Stimulated activated CD4-positive, alpha-beta T cell treated with anti-CD3 and anti-CD28 coated beads, Interleukin-1b, Interleukin-23, amount 100 ng/mL, for 48 hours (primary cell): ENCODE measurements at places on chromosomes 7 and 10.

DNA sequence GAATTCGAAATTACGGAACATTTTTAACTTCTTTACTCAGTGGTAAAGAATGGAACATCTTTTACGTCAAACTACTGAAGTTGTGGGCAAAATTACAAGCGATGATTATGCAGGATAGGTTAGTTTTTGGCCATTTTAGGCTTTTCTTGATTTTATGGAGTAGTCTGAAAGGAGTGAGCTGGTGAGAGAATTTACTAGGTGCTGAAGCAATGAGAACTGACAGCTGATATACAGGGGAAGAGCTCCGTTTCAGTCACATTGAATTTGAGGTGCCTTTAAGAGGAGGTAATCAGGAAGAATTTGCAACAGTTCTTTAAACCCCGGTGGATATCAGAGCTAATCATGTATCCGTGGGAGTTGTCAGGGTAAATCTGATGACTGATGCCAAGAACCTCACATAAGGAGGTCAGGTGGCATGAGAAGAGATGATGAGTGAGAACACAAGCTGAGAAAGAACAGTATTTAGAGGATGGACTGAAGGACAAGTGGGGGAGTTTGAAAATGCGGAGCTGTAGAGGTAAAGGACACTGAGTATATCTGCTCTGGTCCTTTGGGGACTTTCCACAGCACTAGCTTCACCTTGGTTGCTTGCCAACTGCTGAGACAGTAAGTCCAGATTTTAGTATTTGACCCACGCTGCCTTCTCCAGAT, 104.3 kb downstream of the AHR start:
- peak; percentile 2 for DNase-seq

- DNase-seq = no peak
Measured at GRCh38 chr7:115840702-115841101, 189.9 kb downstream of the TFEC start.

GRCh38 chr7:22338877-22339276, 18.1 kb downstream of the RAPGEF5 start:
- no peak for DNase-seq

GRCh38 chr10:100713049-100713858, 32.1 kb upstream of the PAX2 start:
- DNase-seq = no peak

DNA sequence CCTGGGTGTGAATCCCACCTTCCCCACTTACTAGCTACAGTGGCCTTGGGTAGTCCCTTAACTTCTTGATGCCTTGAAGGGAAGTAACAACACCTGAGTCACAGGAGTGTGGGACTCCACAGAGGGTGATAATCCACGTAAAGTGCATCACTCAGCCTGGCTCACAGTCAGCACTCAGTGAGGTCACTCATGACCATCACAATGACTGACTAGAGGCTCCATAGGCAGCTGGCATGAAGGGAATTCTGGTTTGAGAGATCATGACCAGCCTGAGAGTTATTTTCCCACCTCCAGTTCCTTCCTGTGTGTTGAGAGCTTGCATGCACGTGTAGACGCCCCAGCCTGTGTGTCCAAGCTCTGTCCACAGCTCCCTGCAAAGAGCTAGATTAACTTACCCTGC, 34.8 kb downstream of the NEUROG3 start:
- DNase-seq = no peak

DNA sequence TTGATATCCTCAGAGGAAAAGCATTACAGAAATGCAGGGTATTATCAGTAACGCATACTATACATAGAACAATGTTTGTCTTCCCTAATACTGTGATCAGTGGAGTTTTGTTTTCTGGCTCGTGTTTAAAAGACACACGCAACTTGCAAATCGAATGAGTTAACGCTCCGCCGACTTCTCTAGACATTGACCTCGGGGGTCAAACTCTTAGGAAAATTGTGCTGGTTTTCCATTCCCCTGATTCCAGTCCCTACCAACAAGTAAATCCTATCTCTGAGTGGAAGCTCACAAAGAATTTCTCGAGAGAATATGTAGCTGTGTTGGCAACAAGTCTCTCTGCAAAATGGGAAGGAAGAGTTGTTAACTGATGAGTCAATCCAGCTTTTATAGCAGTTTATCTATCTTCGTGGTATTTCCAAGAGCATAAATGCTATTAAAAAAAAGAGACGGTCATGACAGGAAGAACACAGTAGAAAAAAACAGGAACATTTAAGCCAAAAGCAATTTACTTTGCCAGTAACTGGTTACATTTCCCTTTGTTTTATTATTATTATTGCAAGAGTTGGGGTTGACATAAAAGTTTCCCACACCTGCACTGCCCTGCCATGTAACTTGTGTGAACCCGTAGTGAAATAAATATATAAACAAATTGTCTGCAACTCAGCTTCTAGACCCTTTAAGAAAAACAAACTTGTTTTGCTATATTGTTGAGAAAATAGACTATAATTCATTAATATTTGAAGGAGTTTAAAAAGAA, 144.4 kb downstream of the ARID5B start:
- DNase-seq = no peak

GRCh38 chr7:143896667-143897066, 5.3 kb downstream of the TCAF1 start:
- no peak for DNase-seq

GRCh38 chr10:101286248-101287046, 57.2 kb upstream of the LBX1 start:
- no peak for DNase-seq

DNA sequence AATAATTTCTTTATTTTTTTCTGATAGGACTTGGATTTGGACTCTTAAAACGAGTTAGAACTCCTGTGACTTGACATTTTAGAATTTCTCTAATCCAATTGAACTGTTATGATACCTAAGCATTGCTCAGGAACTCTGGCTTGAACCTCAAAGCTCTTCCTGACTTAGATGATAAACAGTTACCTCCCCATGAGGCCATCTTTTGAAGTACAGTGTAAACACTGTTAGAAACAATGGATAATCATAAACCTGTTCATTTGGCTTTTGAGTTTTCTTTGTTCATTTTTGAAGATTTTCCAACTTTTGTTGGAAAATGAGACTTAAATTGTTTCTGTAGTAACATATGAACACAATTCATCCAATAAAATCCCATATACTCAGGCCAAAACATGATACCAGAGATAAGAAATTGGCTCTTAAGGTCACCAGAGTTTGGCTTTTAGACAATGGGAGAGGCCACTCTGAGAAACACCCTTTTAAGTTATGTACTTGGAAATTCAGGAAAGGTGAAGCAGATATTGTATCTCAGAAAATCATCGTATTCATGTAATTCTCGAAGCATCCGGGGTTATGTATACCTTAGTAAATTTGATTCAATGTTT, 59.6 kb downstream of the RUNDC3B start:
- DNase-seq = no peak

- no peak for DNase-seq
Measured at GRCh38 chr10:133179651-133180050, 19.6 kb downstream of the KNDC1 start.

DNA sequence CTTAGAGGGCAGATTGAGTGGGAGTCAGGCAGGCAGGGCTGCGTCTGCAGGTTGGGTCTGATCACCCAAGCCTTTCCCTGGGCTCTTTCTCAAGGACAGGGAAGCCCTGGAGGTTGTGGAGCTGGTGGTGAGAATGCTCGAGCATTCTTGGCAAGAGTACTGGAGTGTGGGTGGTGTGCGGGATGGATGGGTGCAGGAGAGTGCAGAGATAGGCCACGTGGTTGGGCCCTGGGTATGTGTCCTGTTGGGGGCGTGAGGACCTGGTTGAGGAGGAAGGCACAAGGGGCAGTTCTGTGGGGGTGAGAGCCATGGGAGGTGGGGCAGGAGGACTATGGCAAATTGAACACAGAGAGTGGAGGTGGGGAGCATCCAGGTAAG, 135.9 kb downstream of the PTPN20 start:
- DNase-seq = no peak

DNA sequence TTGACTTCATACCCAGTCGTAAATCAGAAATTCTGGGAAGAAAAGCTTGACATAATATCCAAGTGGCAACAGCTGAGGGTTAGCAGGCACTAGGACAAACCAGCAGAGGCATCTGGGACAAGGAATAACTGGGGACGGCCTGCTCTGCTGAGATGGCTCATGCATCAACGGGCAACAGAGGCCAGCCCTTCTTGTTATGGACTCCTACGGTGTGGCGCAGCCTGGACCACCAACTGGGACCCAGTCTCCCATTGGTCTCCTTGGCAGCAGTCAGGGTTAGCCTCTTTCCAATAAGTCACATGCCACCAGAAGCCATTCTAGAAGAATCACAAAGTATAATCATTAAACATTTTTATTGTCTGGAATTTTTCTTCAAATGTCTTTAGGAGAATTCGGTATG, 15.0 kb downstream of the FGFR2 start:
- DNase-seq = no peak

GRCh38 chr7:150556521-150557138, 10.6 kb upstream of the GIMAP4 start:
- no peak for DNase-seq

DNA sequence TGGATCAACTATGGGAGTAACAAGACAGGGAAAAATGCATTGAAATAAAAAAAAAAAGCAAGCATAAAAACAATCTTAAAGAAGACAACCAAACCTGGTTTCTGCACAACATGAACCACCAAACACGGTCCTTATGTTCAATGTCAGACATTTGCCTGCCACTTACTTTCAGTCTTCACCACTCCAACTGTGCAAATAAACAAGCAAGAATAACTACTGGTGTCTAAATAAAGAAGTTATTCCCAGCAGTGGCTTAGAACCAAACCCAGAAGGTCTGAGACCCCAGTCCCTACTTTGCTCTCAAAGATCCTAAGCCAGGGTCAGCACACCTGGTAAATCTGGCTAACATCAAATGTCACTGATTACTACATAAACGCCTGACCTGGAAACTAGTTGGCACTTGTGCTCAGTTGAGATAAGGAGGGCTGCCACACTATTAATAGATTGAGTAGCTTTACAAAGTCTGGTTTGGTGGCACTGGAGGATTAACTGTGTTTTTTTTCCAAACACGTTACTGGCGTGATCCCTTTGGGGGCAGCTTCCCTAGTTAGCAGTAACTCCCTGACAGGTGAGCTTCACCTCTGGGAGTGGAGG, 62.7 kb upstream of the ABLIM1 start:
- DNase-seq = no peak
